ENCODE measurements at places on chromosomes 12 and 14.

DNA sequence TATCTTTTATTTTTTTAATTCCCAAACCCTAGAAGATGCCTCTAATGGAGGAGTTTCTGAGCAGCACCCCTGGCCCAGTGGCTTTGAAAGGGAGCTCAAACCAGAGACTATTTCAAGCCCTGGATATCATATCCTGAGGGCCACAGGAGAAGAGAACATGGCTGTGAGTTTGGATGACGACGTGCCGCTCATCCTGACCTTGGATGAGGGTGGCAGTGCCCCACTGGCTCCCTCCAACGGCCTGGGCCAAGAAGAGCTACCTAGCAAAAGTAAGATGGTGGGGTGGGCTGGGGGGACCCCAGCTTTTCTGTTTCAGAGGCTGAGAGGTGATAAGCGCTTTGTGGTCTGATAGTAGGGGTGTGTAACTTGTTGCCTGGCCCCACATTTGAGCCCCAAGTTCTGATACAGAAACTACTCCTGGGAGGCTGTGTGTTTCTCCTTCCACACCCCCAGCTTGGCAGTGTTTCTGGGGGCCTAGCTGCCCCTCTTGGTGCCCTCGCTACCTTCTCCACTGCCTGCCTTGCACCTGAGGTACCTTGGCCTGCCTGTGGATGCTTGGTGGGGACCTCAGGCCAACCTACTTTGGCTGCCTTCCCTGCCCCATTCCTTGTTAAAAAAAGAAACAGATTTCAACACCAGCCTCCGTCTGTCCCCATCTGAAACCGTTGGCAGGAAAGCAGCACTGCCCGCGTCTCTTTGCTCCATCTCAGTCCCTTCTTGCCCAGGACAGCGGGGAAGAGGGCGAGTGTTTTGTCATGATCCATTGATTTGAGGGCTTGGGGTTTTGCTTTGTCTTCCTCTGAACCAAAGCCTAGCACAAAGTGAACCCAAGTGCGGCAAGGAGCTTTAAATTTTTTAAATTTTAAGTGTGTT lies 5.7 kb downstream of the TPCN1 start:
- DNase-seq, result no peak

DNA sequence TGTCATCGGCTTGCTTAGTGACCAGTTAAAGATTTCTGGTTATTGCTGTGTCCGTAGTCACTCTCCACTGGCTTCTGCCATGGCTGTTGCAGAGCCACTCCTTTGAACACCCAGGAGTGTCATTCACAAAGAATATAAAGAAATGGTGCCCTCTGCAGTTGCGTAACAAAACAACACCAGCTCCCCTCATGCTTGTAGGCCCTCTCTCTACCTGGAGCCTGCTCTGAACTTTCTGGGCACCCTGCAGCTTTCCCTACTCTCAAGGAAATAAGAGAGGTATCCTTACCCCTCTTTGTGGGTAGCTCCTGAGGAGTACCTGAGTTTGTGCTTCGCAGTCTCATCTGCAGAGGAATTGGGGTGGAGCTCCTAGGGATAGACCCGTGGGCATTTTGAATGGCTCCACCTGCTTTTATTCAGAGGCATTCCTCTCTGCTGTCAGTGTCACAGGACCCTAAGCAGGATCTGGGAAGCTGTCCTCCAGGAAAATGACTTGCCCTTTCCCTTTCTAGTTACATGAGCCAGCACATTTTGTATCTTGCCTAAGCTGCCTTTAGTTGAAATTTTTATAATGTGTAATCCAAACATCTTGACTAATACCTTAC lies 97.2 kb upstream of the TMEM260 start:
- DNase-seq, result no peak

DNA sequence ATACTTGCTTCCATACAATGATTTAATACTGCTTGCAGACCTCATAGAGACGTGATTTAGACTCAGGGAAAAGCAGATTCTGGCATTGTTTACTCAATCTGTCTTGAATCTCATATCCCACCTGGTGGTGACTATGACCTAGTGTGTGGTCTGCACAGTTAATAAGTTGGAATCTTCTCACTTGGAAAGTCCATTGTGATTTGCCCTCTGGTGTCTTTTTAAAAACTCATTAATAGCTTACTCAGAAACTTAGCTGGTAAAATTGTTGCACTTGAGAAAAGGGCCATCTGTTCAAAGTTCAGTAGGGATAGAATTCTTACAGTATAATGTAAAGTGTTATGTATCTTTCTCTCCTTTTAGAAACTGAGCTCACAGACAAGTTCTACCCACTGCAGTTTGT lies 106.0 kb downstream of the PELI2 start:
- no peak for DNase-seq

DNA sequence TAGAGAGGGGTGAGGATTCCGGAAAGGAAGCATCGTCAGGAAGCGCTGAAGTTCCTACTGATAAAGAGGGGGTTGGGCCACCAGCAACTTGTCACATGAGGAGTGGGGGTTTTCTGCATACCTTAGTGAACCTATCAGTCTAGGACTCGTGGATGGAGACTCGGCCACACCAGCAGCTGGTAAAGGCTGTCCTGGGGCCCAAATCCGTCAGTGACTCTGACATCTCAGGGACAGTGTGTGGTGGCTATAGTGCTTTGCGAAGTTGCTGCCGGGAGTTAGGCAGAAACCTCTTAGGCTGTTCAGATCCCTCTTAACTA lies 16.4 kb downstream of the RNASE2 start:
- no peak for DNase-seq

GRCh38 chr12:18905134-18905533 lies 167.2 kb downstream of the CAPZA3 start:
- no peak for DNase-seq

DNA sequence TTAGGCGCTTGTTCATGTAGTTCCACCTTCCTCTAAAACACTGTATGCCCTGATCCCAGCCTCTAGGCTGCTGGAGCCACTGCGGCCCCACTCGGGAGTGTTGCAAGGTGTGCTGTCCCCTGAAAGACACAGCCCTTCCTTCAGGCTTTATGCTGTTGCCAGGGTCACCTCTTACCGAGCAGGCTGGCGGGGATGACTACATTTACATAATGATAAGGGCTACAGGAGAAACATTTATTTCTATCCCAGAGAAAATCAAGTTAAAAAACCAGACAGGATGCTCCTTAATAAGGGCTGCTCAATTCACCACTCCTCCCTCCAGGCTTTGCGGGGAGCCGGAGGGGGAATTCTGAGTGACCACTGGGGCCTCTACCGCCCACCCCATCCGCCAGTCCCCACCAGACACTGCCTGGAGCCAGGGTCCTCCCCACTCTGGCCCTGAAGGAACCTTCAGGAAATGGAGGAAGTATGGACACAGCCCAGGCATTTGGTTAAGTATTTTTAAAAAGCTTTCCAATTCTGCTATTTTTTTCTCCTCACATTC lies 200.6 kb downstream of the TTC7B start:
- DNase-seq, result no peak

DNA sequence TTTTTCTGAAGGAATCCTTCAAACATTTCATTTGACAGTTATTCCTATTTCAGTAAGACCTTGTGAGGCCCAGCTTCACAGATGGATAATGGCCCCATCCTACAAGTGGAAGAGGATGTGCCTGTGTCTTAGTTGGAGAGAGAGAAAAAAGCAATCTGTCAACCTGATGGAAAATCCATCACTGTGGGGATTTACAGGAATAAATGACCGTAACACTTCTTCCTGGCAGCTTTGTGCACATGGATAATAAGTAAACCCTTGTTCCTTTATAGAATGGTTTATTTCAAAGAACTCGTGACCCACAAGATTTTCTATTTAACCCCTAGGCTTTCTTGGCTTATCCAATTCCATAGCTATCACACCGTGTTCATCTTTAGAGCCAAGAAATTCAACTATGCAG lies 121.4 kb upstream of the PCED1B start:
- DNase-seq, result no peak

DNA sequence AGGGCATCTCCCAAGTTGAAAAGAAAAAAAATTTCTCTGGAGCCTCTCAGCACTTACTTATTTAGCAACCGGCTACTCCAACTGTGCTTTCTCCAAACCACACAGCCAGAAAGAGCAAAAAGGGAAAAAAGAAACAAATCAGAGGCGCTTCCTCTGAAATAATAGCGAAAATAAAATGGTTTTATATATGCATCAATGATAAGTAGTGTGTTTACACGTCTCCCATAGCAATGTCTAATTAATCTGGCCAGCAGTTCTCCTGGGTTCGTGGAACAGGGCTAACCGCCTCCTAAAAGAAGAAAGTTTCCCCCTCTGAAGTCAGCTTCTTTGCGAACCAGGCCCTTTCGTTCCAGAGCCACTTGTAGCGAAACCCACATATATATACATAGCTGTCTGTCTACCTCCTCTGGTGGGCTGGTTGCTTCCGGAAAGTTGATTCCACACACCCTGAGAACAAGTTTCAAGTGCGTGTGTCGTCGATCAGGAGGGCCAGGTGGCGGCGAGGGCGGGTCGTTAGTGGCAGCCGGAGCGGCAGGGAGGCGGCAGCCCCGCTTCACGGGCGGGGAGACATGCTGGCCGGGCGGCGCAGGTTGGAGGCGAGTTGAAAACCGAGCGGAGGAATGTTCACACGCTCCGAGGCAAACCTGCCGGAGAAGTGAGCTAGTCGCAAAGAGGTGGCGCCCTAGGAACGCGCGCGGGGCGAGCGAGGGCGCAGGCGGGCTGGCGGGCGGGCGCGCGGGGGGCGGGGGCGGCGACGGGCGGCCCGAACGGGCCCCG lies 2.7 kb downstream of the PTHLH start:
- DNase-seq, result peak; percentile 60

DNA sequence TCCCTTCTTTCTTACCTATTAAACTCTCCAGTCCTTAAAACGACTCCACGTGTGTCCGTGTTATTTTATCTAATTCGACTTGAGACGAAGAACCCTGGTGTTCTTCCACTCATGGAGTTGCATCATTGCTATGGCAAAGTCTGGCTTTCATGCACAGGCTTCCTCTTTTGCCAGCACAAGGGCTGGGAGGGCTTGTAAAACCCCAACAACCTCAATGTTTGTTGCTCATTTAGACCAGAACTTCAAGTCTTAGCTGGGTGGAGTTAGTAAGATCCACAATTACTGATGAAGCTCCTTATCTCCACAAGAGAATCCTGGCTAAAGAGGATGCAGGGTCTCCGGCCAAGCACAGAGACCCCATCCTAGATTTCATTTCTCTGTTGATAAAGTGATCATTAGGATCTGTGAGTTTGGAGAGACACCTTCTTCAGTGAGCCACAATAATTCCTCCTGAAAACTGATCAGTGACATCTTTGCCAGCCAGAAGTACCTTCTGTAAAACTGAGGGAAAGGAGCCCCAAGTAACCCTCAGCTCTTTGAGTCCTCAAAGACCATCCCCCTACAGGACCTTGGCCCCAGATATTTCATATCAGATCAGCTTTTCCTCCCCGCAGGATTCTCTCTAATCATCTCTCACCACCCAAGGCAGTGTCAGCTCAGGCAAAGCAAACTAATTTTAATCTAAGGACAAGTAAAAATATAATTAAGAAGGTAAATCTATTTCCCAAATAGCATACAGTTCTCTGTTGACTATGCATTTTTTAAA lies 514.6 kb downstream of the FUT8 start:
- DNase-seq, result no peak

DNA sequence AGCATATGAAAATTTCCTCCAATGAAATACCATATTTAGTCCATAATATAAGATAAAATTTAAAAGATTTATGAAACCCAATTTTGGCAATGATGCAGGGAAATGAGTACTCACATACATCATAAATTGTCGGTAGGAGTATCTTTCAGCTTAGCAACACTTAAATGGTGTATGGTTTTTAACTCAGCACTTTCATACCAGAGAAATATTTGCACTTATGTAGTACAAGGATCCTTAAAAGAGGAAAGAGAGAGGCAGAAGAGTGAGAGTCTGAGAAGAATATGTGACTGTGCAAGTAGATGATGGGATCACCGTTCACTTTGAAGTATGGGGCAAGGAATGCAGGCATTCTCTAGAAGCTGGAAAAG lies 379.3 kb upstream of the DCN start:
- DNase-seq, result no peak

- DNase-seq, result no peak
These were observed 38.0 kb downstream of the CHGA start for GRCh38 chr14:92960706-92961566.

- DNase-seq, result no peak
These were observed 77.6 kb downstream of the STAB2 start for GRCh38 chr12:103664626-103665025.

DNA sequence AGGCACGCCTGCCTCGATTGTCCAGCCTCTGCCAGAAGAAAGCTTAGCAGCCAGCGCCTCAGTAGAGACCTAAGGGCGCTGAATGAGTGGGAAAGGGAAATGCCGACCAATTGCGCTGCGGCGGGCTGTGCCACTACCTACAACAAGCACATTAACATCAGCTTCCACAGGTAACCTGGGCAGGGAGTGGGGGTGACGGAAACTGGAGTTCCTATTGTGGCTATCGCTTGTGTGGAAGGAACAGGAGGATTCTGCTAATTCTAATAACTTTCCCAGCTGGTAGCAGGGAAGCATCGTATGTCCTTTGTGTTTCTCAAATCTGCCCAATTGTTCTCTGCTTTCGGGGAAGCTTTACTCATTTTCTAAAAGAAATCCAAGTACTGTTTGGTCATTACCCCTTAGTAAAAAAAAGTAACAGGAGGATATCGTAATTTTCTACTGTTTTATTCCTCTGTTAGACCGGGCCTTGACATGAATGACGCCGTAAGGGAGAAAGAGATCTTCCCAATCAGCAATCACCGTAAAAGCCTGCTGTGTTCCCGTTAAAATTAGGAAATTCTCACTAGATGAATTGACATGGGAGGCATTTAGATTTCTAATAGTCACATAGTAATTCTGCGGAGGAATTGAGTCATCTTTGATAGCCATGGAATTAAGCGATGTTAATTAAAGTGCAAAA lies 449 bp downstream of the THAP2 start:
- DNase-seq, result no peak

- DNase-seq, result no peak
These were observed 10.2 kb upstream of the YARS2 start for GRCh38 chr12:32765906-32766305.

DNA sequence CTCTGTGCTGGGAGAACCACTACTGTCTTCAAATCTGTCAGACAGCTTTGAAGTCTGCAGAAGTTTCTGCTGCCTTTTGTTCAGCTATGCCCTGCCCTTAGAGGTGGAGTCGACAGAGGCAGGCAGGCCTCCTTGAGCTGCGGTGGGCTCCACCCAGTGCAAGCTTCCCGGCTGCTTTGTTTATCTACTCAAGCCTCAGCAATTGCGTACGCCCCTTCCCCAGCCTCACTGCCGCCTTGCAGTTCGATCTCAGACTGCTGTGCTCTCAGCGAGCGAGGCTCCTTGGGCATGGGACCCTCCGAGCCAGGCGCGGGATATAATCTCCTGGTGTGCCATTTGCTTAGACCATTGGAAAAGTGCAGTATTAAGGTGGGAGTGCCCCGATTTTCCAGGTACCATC lies 25.1 kb upstream of the KLRB1 start:
- no peak for DNase-seq

- DNase-seq, result no peak
These were observed 97.1 kb downstream of the ALG10 start for GRCh38 chr12:34119366-34119765.

DNA sequence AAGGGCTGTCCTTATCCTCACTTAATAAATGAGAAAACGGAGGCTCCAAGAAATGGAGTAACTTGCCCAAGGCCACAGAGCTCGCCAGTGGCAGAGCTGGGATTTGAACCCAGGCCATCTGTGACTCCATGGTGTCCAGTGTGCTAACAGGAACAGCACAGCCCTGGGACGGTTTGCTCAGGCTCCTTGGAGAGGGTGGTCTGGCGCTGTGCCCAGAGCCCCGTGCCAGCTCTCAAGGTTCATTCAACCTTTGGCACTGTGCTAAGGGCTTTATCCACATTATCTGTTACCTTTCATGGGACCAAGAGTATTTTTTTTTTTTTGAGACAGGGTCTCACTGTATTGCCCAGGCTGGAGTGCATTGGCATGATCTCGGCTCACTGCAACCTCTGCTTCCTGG lies 8.1 kb downstream of the DAO start:
- DNase-seq, result no peak

Measured in stimulated activated CD8-positive, alpha-beta memory T cell treated with anti-CD3 and anti-CD28 coated beads, Interleukin-15, amount 100 ng/mL, for 48 hours (primary cell).